ENCODE measurements at places on chromosomes 6 and 20.

DNA sequence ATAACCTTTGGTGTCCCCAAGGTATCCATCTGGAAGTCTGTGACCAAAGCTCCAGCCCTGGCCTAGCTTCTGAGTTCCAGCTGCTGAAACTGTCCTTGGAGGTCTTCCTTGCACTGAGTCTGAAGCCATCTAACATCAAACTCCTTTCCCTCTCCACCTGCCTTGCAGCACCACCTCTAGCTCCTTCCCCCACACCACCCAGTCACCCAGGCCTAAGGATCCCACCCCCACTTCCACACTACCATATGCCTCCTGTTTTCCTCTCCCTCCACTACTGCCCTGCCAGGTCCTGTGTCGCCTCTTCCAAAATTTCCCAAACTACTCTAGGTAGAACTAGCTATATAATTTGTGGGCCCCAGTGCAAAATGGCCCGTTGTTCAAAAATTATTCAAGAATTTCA lies 10.8 kb upstream of the MATN4 start:
- no peak for DNase-seq

- no peak for DNase-seq
Measured at GRCh38 chr20:46206025-46206424, 87.9 kb downstream of the CD40 start.

DNA sequence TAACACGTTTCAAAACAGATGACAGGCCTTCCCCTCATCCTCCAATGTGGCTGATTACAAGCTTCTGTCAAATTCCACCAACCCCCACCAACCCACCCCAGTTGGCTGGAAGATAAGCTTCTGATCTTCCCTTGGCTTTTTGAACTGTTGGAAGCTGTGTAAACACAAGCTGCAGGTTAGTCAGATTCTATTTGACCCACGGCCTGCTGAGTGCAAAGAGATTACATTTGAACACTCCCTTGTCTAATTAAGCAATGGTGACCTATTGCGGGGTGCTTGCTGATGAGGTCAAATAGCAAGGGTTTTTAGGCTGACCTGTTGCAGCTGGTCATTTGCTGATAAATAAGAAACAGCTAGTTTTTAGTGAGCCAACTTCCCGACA lies 379.7 kb downstream of the BMP2 start:
- no peak for DNase-seq

GRCh38 chr6:148457843-148458159 lies 115.2 kb downstream of the SASH1 start:
- DNase-seq, result no peak

- no peak for DNase-seq
Measured at GRCh38 chr6:21005816-21006570, 471.7 kb downstream of the CDKAL1 start.

GRCh38 chr6:110063594-110064263 lies 85.6 kb downstream of the GPR6 start:
- DNase-seq, result no peak

GRCh38 chr6:37557645-37558114 lies 58.0 kb upstream of the CCDC167 start:
- no peak for DNase-seq

- DNase-seq, result no peak
Measured at GRCh38 chr20:41573955-41574354, 44.2 kb downstream of the CHD6 start.

DNA sequence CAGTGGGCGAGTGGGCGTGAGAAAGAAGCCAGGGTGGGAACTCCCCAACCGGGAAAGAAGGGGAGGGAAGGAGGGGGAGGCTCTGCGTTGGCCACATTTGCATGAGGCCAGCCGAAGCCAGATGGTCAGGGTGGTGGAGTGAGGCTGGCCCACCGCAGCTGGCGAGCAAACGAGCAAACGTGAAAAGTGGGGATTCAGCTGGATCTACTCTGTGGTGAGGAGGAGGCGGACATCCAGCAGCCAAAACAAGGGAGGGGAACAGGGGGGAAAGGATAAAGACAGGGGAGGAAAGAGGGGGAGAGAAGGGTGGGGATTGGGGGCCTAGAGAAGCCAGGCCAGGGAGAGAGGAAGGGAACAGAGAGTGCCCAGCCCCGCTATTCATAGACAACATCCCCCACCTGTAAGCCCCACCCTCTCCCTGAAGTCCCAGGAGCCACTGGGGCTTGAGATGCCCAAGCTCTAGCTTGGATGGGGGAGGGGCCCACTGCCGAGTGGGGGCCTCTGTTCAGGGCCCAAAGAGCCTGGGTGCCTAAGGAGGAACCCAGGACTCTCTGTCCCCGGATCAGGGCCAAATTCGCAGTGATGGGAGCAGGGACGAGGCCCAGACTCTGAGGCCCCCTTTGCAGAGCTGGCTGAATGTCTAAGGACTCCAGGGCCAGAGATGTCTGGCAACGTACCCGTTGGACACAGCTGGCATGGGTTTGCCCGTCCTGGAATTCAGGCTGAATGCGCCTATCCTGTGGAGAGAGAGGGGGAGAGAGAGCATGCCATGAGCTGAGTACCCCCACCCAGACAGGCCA lies 45.1 kb downstream of the CPNE5 start:
- no peak for DNase-seq

DNA sequence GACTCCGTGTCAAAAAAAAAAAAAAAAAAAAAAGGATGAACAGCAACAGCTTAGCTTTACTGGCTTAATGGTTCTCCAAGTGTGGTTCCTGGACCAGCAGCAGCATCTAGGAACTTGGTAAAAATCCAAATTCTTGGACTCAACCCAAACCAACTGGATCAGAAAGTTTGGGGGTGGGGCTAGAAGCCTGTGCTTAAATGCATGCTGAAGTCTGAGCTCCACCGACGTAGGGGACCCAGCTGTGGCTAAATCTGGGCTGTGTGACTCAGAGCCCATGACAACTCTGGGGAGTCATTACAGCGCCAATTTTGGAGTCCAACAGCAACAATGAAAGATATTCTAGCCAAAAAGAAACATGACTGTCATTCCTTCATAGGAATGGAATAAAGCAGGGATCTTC lies 13.6 kb upstream of the CHD6 start:
- no peak for DNase-seq

DNA sequence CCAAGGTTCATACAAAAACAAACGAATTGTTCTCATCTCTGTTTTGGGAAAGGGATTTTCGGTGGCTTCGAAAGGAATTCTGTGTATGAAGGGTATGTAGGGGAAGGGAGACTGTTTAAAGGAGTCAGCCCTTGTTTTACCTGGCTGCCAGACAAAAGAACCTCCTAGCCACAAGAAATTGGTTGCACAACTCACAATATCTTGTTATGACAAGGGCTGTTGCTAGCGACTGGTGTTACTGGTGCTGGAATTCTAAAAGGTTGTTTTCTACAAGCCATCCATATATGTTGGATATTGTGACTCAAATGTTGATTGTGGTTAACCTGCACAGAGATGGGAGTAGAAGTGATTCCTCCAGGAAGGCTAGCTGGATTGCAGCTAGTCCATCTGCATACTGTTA lies 34.6 kb upstream of the CITED2 start:
- DNase-seq, result no peak

DNA sequence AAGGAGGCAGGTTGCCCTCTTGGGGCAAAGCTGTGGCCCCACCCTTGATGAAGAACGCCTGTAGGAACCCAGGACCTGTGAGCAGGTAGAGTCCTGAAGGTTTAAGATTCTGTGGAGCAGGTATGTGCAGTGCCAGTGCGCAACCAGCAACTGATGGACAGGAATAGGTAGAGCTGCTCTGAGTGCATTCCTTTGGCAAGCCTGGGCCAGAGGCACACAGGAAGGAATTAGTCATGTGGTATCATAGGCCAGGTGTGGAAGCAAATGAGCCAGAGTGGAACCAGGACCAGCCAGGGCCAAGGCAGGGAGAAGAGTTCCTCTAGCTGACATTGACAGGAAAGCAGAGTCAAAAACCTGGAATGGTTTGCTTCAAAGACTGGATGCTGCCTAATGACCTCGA lies 1.4 kb upstream of the KHDC1 start:
- DNase-seq, result no peak

- no peak for DNase-seq
Measured at GRCh38 chr6:115396112-115396906, 664.4 kb downstream of the FRK start.

DNA sequence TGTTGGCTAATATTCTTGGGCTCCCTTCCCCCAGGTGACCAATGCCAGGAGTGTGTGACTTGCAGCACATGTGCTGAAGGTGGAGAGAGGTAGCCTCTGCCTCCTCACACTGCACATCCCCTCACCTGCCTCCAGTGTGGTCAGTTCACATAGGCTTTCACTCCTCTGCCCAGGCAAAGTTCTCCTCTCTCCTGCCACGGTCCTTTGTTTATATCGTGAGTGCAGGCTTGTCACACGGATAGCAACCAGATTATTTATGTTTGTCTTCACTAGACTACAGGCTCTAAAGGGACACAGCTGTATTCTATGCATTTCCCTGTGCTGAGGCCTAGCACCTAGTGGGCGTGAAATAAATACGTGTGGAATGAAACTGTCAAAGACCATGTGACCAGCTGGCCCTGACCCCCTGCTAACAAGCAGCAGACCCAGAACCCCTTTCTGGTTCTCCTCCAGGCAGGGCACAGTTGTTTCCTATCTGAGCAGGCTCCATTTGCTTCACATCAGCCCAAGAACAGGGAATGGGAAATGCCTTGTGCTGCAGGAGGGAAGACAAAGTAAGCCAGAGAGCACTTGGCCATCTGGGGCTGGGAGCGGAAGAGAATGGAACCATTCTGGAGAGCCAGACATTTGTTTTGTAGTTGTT lies 42.3 kb downstream of the UNC5CL start:
- DNase-seq, result no peak

DNA sequence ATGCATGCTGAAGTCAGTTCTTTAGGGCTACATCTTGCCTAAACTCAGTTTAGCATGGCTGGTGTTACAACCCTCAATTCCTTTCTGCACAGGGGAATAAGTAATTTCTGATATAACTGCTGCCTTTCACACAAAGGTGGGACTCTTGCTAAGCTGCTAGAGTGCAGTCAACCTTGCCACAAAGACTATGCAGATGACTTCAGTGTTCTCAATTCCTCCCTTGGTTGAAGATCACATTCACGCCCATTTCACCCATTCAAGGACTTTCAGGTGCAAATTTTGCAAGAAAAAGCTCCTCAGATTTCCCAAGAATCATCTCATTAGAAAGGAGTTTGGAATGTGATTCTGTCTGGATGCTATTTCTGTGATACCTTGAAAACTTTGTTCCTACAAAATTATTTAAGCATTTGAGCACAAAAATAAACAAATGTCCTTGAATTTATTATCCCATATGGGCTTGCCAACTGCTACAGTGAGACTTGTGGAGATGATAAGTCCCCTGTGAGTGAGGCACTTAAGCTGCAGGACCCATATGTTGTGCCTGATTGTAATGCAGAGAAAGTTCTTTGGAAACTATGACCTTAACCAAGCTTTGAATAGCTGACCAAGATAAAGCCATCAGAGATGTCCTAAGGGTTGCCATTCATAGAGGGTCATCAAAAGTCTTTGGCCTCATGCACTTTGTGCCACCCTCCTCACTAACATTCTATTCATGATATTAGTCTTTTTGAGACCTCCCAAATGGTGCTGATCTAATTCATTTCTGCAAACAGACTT lies 111.8 kb downstream of the PLCB4 start:
- no peak for DNase-seq

- no peak for DNase-seq
Measured at GRCh38 chr6:137277971-137278637, 58.9 kb upstream of the IFNGR1 start.

- no peak for DNase-seq
Measured at GRCh38 chr6:41650120-41650519, 11.9 kb downstream of the MDFI start.

GRCh38 chr6:117326396-117326795 lies 61.0 kb downstream of the VGLL2 start:
- no peak for DNase-seq

DNA sequence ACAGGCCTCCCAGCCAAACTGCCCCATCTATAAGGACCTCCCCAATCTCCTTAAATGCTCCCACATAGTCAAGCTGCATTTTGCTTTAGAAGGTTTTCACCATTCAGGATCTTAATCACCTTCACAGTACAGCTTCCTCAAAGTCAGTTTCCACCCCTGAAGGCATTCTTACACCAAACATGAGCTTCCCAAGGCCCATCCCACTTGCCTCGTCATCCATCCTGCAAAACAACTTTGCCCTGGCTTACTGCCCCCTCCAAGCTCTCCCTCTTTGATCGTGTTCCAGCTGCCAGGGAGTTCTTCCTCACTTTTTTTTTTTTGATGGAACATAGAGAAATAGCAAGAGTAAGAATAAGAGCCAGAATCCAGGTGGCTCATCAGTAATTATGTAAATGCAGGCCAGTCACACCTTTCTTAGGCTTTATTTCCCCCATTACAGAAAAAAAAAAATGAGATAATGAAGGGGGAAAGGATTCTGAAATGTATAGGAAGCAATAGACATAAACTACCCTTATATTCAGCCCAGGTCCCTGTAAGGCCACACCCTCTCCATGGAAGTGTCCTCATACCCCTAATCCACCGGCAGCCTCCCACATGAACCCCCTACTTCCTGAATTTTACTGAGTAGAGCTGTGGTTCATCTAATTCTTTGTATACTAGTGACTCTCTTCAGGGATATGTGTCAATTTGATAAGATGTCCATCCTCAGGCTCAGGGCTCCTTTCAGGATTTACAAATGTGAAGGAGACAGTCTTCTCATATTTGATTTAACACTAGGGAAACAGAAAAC lies 12.7 kb downstream of the TRIM27 start:
- DNase-seq, result no peak

GRCh38 chr6:43800746-43801494 lies 30.9 kb downstream of the VEGFA start:
- no peak for DNase-seq

DNA sequence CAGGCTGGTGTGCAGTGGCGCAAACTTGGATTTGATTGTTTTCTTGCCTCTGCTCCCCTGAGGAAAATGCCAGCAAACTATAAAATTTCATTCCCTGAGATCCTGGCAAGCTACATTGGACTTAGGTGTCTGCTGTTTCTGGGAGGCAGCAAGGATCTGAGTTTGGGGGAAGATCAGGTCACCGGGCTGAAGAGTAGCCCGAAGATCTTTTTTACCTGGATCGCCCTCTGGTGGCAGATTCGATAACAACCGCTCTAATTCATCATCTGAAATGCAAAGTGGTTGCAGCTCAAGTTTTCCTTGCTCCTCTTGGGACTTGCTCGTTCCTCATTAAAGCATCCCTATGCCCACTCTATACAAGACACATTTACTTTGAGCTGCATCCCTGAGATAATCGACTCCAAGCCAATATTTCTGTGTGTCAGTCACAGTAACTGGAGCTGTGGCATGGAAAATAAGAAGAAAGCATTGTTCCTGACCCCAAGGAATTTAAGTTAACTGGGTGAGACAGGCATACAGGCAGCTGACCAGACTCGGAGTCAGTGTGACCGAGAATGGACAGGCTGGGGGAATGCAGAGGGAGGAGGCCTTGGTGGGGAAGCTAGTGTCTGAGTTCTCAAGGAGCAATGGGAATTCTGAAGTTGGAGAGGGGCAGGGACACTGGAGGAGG lies 131.8 kb upstream of the PROKR2 start:
- DNase-seq, result peak; percentile 40

DNA sequence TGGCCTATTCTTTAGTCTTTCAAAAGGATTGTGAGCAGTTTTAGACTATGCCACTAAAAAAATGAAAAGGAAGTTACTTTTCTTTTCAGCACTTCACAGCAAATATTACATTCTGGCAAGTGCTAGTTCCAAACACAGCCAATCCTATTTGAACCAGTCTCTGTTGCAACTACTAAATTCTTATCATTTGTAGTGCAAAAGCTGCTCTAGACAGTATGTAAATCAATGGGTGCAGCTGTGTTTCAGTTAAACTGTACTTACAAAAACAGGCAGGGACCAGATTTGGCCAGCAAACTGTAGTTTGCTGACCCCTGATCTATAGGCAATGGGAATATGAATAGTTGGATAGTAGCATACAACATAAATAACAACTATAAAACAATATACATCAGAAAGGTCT lies 68.1 kb upstream of the TULP1 start:
- no peak for DNase-seq
